Fibroblast of skin of back (primary cell): ENCODE measurements at places on chromosomes 13 and 19.

DNA sequence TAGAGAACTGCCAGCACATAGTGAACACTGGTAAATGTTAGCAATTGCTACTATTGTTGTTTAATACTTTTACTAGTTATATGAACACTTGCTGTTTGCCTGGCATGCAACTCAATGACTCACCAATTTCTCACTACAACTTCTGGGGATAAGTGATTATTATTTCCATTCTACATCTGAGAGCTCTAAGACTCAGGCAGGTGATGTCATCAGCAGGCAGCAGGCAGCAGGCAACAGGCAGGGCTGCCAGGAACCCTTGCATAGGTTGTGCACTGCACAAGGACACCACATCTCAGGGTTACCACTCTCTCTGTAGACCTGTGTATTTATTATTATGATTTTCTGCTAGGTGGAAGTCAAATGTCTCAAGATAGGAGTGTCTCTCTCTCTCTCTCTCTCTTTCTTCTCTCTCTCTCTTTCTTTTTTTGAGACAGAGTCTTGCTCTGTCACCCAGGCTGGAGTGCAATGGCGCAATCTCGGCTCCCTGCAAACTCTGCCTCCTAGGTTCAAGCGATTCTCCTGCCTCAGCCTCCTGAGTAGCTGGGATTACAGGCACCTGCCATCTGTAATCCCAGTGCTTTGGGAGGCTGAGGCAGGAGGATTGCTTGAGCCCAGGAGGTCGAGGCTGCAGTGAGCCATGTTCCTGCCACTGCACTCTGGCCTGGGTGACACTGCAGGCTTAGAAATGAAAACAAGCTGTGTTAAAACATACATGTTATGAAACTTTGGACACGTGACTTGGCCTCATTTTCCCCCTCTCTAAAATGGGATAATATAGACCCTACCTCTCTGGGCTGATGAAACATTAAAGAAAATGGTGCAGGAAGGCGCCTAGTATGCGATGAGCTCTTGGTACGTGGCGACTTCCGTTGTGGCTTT is 22.7 kb downstream of the HPN start:
- DNase-seq: peak; percentile 54

- DNase-seq: no peak
These were observed 464.6 kb downstream of the FGF9 start for GRCh38 chr13:22135446-22135845.

GRCh38 chr19:30047432-30047831 is 105.4 kb downstream of the URI1 start:
- DNase-seq: no peak

DNA sequence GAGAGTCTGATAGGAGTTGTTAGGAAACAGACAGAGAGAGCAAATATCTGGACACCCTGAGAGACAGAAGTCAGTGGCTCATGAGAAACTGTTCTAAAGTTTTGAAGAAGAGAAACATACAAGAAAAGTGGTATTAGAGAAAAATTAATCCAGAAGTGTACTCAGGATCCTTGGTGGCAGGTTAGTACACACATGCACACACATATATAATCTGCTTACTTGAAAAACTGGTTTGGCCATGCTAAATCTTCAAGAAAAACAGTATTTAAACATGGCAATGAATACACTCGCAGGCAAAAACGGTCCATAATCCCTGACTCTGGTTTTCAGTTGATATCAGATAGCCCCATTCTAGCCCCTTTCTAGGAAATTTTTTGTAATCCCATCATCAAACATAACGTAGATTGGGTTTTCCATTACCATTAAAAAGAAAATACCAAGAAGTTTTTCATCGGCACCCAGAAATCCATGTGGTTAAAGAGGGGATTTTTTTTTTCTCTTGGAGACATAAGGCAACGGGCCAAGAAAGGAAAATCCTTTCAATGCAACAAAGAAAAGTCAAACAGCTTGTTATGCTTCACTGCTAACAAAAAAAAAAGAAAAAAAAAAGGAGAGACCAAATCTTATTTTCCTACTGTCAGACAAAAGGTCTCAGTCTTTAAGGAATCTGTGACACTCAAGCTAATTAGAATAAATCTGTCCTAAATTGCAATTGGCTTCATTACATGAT is 178.0 kb upstream of the MIR17HG start:
- DNase-seq: no peak

GRCh38 chr19:3637621-3638020 is 11.0 kb upstream of the CACTIN start:
- DNase-seq: no peak

- DNase-seq: no peak
These were observed 25.0 kb downstream of the SERP2 start for GRCh38 chr13:44398606-44399005.

GRCh38 chr13:74040200-74040599 is 94.0 kb downstream of the KLF12 start:
- no peak for DNase-seq
